ENCODE measurements at places on chromosomes 1 and 21.

- no peak for DNase-seq
Observed at GRCh38 chr1:27594564-27595510, 9.1 kb downstream of the AHDC1 start.

DNA sequence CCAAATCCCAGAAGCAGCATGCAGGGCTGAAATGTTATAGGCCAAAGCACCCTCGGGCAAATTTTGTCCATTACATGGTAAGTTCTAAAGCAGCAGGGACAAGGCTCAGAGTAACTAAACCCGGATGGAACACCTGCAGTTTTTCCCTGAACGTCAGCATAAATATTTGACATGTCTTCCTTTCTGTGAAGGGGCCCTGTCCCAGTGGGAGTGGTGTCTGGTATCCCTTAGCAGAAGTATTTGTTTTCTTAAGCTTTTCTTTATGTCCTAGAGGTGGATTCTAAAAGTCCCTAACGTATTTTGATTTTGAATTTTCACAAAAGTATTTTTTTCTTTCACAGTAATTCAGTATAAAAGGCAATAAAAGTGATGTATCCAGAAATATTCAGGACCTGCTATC lies 223.9 kb downstream of the ST6GALNAC3 start:
- DNase-seq = no peak

DNA sequence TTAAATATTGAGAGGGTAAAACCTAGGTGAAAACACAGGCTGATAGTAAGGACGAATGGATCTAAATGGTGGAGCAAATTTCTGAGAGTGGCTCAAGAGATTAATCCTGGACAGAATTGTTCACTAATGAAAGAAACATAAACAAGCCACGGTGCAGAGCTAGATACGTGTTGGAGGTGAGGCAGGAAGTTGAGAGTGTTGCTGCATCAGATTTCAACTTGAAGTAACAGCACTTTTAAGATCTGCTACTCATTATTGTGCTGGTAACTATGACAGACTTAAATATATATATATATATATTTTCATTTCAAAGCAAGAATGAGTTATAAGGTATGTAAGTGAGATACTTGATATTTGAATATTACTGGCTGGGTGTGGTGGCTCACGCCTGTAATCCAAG lies 64.9 kb downstream of the PTGS2 start:
- no peak for DNase-seq

DNA sequence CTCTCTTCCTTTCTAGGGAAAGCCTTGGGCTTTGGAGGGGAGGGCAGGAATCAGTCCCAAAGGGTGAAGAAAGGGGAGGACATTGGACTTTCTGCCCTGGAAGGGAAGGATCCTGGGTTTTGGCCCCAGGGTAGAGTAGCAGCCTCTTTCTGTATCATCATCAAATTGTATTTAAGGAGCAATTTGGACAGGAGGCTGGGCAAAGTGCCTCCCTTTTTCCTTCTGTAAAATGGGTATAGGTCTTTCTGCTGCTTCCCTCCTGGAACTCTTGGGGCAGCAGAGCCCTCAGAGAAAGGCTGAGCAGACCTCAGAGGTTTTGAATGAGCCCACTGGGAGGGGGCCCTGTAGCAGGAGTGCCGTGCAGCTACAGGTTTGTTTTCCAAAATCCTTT lies 38.4 kb downstream of the ARHGEF10L start:
- DNase-seq = no peak

GRCh38 chr1:238191170-238191569 lies 300.4 kb upstream of the ZP4 start:
- no peak for DNase-seq

GRCh38 chr1:54358503-54359168 lies 47.6 kb downstream of the SSBP3 start:
- DNase-seq = no peak

DNA sequence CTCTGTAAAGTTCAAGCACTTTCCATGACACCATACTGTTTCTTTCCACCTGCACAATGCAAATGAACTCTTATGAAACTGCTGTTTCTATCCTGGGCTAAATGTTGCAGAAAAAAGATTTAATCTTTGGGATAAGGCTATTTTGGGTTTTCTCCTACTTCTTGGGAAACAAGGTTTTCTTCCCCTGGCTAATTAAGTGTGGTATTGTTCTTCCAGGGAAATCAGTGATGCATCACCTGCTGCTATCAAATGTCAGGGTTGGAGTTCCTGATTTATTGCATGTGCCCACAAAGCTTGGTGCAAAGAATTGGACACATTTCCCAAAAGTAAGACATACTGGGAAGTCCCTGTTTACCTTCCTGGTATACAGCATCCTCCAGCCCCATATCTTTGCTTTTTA lies 6.0 kb upstream of the RGS4 start:
- DNase-seq = no peak

DNA sequence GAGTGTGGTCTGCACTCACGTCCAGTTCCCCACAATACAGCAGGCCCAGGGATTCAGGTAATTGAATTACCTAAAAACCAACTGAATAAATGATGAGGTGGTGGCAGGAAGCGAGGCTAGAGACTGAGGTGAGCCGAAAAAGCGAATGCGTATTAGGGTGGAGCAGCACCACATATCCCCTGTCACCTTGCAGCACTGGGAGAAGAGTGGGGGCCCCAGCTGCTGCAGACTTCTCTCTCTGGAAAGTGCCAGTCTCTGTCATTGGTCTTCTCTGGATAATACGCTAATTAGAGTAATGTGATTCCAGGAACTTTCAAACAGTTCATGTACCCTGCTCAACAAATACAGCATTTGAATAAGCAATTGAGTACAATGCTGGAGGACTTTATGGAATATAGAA lies 199.0 kb downstream of the RPS6KC1 start:
- DNase-seq = no peak

DNA sequence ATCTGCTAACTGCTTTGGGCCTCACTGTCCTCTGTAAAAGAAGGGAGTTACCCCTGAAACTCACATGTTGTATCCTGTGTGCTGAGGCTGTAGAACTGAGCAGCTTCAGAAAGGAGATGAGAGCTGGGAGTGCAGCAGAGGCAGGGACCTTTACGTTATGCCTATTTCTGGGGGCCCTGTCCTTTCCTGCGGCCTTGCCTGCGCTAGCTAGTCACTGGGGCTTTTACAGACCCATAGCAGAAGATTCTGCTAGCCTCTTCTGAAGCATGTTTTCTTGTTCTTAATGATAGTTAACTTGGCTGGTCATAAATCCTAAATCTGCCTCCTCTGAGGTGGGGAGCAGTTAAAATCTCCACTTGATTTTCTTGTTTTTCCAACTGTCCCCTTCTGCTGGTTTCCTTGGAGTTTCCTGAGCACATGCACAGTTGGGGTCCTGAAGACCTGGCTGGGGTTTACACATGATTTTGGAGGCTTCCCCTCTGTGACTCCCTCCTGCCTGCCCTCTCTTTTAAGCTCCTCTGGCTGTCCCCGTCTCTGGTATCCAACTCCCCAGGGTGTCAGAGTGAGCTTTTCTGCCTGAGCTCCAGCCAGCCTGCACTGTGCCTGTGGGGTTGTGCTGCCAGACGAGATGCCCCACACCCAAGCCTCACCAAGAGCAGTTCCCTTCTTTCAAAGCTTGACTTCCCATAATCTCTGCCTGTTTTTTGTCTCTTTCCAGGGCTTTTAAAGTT lies 76.6 kb downstream of the NOS1AP start:
- no peak for DNase-seq

Measured in right renal cortex interstitium (tissue), 3 donors.